ENCODE measurements at places on chromosomes 5 and 9.

- DNase-seq = peak; percentile 3
Observed at GRCh38 chr9:101365181-101365580, 19.6 kb downstream of the BAAT start.

- no peak for DNase-seq
Observed at GRCh38 chr5:33340195-33340594, 100.6 kb upstream of the TARS1 start.

DNA sequence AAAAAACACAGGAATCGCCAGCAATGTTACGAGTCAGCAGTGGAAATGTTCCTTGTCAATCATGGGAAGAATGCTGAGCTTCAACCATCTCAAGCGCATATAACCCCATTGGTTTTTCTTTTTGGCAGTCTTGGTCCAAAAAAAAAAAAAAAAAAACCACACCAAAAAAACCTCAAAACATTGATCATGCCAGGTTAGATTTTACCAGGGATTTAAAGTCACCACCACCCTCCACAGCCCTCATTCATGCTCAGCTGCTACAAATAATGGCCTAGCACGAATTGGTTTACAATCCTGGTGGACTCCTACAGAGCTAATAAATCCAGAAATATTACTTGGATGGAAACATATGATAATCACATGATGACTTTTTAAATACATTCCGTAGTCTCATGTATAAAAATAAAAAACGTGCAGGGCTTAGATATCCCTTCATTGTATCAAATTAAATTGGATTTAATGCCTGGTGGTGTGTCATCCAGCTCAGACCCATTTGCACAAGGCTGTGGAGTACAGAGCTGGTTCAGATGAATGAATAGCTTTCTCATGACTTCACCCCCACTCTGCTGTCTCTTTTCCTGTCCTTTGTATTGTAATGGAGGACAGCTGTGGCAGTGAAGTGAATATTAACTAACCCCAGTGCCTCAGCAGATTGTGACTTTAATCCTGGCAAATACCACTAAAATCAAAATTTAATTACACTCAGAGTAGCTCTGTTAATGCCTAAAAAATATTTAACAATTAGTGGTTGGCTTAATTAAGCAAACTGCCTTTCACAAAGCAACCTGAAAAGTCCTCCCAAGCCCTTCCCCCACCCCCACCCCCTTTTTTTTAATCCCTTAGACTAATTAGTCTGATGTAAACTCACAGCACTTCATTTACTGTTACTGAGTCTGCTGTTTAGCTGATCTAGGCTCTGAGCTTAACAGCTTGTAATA lies 626.5 kb upstream of the ZNF608 start:
- DNase-seq = peak; percentile 70

GRCh38 chr5:6117212-6117611 lies 261.1 kb downstream of the MED10 start:
- DNase-seq = no peak

GRCh38 chr9:137488327-137488653 lies 29.2 kb upstream of the NSMF start:
- no peak for DNase-seq

DNA sequence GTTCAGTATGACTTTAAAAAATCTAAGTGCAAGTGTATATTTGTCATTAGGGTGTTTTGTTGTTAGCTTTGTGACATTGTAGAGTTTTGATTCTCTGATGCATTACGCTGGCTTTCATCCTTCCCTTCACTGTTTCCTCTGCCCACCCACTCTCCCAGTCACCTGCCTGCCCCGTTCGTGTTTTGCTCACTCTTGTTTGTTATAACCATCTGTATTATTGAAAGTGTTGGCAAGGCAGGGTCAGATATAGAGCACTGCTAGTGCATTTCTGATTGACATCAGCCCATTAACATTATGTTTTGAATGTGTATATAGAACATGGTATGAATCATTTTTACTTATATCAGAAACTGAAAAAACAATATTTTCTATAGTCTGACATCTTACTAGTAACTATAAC lies 27.3 kb downstream of the SCGB3A1 start:
- no peak for DNase-seq

- DNase-seq = no peak
Observed at GRCh38 chr5:179315356-179315890, 29.8 kb downstream of the ADAMTS2 start.

GRCh38 chr5:180603076-180603594 lies 11.8 kb upstream of the SCGB3A1 start:
- no peak for DNase-seq

DNA sequence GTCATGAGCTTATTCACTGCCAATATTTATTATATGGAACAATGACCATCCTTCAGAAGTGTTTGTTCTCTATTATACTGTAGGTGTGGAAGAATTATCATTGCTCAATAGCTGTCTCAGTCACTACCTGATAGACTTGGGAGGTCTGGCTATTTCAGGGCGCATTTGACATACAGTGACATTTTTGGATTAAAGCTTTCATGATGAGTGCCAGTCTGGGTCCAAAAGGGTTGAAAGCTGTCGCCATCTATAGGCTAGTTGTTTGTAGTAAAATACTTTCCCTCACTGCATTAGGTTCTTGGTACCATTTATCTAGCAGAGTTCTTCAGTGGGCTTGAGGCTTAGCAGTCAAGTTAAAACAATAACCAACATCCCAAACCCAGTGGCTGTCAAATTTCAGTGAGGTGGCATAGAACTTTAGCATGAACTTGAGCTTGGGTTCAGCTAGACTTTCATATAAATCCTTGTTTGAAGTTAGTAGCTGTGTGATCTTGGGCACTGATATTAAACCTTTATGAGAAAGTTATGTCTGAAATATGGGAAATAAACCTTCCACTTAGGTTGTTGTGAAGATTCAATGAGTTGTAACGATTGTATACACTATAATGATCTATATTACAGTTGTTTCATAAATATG lies 110.5 kb upstream of the CDKN2B start:
- peak; percentile 62 for DNase-seq

GRCh38 chr5:77774981-77775789 lies 954 bp downstream of the TBCA start:
- peak; percentile 29 for DNase-seq

DNA sequence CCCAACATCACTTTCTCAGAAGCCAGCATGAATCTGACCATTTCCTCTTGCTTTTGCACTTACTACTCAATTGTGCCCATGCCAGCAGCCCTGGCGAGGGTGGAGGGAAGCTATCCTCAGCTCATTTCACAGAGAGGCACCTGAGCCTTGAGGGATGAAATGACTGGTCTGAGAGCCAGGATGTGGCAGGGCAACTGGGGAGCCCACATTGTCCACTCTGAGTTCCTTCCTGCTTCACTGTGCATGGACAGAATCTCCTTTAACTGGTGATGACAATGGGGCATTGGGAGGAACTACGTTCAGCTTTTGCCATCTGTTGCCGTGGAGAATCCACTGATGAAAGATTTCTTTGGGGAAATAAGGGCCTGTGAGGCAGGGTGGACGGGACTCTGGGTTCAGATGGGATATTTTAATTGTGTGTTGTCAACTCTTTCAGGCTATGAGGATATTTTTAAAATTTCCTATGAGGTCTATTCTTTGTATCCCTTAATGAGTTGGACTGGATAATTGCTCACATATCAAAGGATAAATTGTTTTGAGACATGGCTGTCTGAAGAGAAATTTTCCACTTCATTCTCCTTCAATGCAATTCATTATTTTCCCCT lies 78.3 kb downstream of the TNC start:
- DNase-seq = no peak

GRCh38 chr9:128389395-128390149 lies 18.4 kb downstream of the URM1 start:
- no peak for DNase-seq

GRCh38 chr9:16147726-16148125 lies 594.9 kb downstream of the CCDC171 start:
- no peak for DNase-seq

- DNase-seq = no peak
Observed at GRCh38 chr5:160347448-160347847, 23.0 kb downstream of the C1QTNF2 start.

GRCh38 chr5:57698802-57699201 lies 216.2 kb upstream of the ACTBL2 start:
- peak; percentile 29 for DNase-seq

DNA sequence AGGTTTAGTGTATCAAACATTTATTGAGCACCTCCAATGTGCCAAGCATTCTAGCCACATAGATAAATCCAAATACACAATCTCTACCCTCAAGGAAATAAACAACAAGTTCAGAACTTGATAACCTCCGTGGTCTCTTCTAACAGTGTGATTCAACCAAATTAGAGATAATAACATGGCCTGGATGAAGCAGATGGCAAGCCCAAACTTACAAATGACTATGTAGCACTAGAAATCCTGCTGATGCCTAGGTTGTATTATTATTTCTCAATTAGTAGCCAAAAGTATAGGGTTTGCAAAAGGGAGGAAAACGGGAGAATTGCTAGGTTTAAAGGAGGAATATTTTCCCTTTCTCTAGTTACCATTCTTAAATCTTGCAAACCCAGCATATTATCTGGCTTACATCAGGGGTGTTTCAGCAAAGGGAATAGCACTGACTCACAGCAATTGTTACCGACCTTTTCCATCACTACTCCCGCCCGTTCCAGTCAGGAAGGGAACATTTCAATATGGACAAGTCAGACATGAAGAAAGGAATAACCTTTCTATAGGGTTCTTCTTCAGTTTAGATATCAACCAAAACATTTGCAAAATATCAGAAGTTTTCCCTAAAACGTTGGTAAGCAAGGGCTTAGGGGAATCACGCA lies 2.3 kb downstream of the DPYSL3 start:
- no peak for DNase-seq

DNA sequence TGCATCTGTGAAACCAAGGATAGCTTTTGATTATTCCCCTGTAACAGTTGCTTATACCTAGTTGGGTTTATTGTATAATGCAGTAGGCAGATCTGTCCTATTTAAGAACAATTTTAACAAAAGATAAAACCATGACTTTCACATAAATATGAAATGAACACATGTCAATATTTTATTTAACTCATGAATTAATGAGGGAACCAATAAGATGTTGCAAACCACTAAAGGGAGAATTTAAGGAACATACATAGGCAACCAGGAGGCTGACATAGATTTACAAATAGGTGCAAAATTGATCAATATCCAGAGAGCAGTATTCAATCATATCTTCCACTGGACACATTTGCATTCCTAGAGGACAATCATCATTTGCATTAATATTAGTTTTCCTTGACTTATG lies 280.0 kb upstream of the BRINP1 start:
- DNase-seq = no peak

GRCh38 chr5:124876566-124876965 lies 130.1 kb upstream of the ZNF608 start:
- DNase-seq = no peak

DNA sequence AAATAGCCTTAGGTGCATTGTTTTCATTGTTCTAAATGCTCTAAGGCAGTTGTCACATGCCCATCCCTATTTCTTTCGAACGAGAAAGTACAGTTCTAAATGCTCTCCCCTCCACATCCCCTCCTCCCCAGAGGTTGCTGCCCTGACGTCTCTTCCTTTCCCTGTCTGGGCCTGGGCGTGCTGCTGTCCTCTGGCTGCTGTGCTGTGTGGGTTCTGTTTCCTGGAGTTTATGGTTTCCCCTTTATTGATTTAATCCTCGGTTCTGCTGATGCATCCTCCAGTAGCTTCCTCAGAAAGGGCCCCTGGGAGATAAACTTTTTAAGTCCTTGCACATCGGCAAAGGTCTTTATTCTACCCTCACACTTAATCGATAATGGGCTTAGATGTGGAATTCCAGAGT lies 48.8 kb downstream of the MVB12B start:
- peak; percentile 53 for DNase-seq

DNA sequence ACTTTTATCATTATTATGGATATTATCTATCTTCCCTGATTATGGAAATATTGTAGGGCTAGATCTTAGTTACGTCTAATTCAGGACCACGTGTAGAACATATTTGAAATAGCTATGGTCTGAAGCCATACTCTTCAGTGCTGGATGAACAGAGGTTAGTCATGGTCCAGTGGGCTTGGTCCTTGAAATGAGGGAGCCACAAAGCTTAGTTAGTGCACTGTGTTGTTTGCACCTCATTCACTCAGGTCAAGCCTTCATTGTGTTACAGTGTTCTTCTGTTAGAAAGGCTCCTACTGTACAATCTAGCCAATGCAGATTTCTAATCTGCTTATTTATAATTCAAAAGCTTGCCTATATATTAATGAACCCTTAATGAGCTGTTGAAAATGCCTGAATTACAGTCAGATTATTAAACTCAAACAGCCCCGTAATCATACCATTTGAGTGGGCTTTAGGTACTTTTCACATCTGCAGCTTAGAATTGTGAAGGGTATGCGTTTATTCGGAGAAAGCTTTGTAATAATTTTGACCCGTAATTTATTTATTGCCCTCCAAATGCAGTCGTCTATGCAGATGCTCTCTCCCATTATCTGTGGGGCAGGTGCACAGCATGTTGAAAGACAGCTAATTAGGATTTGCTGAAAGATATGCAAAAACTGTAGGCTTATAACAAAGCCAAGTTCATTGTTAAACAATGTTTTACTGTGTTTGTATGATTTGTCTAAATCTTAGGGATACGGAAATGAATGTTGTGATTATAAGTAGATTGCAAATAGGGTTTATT lies 164.9 kb downstream of the PBX3 start:
- no peak for DNase-seq

- DNase-seq = no peak
Observed at GRCh38 chr5:83227611-83228010, 150.3 kb downstream of the XRCC4 start.

DNA sequence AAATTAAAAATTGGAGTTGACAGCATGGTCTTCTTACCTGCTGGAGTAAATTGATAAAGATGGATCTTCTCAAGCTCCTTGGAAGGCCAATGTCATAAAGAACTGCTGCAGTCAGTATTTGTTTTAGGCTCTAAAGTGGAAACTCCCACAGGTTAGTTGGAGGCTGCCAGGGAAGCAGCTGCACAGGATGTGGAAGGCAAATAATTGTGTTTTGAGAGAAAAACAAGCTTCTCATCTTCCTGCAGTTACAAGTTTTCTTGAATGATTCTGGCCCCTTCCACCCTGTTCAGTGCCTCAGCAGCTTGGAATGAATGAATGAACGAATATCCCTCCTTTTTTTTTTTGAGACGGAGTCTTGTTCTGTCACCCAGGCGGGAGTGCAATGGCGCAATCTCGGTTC lies 13.9 kb downstream of the MROH2B start:
- no peak for DNase-seq

DNA sequence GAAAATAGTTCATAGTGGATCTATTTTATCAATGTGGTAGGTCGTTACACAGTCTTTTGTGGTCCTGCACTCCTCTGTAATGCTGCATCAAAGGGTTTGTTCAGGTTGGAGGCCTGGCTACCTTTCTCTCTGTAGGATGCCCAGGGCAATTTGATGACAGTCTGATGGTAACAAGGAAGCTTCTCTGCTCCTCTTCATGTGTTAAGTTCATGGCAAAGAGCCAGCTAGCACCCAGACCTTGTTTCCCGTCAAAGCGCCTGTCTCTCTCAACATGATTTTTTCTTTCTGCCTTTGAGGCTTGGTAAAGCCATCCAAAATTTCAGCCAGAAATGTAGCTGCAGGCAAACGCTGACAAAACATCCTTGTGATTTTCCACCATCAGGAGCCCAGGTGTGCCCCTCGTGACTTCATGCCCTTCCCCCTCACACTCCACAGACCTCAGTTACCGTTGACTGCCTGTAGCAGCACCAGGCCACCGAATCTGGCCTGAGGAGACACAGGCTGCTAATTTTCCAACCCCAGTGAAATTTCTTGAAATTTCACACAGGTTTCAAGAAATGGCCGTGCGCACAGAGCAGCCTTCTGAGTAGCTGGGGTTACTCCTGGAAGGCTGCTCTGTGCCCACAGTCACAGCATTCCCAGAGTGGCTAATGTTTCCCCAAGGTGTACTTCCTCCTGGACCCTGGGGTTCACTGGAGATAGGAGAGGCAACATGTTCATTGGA lies 292.7 kb downstream of the CWC27 start:
- no peak for DNase-seq

Data from SW480 (cell line).